ENCODE measurements at places on chromosomes 2 and 18. TPM values are rescaled to one million over a fixed set of nuclear protein-coding genes. Genes with fewer than 3 reads are reported as not detected.

The IL1RN gene
- polyA plus RNA-seq, result not detected

The TFCP2L1 gene
- not detected for polyA plus RNA-seq

The SP140L gene
- polyA plus RNA-seq, result 11.2 TPM

The RPIA gene
- 9.8 TPM for polyA plus RNA-seq

The ATF2 gene
- 24.1 TPM for polyA plus RNA-seq

The ALPI gene
- polyA plus RNA-seq, result not detected

The ALK gene
- not detected for polyA plus RNA-seq

The TNS1 gene
- 41.1 TPM for polyA plus RNA-seq

The VIT gene
- not detected for polyA plus RNA-seq

GRCh38 chr18:78659748-78660147 lies 319.9 kb upstream of the SALL3 start:
- DNase-seq, result no peak

DNA sequence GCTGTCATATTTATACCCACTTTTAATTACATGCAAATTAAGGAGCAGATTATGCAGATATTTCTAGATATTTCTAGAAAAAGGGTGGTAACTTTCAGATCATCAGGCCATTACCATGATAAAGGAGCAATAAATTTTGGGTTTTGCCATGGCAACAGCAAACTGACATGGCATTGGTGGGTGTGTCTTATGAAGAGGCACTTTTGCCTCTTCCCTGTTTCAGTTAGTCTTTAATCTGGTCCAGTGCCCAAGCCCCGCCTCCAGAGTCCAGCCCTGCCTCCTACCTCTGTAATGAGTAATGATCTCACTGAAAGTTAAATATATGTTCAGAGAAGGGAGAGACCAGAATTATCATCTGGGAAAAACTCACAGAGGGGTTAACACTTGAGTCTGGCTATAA lies 124.8 kb downstream of the SCG2 start:
- DNase-seq, result no peak

- DNase-seq, result peak; percentile 88
These were observed 47.0 kb upstream of the MAP3K20 start for GRCh38 chr2:173028671-173029070.

DNA sequence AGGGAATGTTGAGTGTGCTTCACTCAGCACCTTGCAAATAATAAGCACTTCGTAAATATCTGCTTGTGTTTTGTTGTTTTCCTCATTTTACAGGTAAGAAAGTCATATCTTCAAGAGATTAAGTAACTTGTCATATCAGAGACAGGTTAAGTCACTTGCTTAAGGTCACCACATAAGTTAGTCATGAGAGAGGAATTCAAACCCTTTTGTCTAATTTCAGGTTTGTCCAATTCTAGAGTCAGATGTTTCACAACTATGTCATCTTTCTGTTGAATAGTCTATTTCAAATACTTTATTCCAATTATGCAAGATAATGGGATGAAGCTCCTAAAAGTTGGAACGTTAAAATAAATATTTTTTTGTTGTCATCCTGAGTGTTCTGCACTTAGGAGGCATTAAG lies 13.5 kb upstream of the CUL3 start:
- DNase-seq, result no peak

DNA sequence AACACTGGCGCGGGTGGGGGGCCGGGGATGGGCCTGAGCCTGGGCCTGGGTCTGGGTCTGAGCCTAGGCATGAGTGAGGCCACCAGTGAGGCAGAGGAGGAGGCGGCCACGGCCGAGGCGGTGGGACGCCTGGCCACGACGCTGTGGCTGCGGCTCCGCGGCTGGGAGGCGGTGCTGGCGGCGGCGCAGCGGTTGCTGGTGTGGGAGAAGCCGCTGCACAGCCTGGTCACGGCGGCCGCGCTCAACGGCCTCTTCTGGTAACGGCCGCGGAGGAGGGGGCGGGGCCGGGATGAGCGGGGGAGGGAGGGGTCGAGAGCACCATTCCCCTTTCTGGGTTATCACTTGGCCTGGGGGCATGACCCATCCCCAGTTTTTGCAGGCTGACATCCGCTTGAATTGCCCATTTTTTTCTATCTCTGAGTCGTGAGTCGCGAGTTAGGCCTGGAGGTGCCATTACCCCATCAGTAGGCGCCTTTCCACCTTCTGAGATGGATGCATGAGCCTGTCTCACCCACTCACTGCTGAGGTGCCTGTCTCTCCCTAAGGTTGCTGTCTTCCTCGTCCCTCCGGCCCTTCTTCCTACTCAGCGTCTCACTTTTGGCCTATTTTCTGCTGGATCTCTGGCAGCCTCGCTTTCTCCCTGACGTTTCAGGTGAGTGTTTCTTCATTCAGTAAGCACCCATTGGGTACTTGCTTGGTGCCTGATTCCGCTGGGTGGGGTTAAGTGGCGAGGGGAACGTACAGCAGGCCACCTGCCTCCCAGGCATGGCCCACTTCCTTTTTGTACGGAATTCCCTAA lies 501 bp downstream of the RETREG2 start:
- DNase-seq, result peak; percentile 15

DNA sequence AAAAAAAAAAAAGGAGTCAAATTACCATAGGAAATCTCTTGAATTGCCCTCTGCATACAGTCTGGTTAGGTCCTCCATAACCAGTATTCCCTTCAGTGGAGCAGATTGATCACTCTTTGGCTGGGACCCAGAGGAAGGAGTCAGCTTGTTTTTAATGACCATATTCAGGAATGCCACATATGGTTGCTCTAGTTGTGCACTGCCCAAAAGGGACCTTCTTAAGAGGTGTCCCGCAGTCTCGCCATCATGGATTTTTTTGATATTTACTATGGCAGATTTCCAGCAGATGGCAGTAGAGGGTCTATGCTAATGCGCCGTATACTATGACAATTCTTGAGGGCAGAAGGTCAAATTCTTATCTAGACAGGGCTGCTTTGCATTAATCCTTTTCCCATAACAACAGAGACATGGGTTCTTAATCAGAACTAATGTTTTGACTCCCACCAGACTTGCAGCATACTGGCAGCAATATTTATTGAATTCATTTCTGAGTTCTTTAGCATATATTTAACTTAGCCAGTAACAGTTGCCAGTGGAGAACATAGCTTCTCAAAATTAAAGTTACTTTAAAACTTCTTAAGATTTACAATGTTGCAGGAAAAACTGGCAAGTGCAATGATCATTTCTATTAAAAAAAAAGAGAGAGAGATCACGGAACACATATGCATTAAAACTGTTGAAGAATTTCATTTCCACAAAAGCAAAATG lies 31.8 kb upstream of the INPP4A start:
- DNase-seq, result peak; percentile 55

GRCh38 chr2:28751956-28752630 lies 463 bp downstream of the PPP1CB start:
- DNase-seq, result no peak

DNA sequence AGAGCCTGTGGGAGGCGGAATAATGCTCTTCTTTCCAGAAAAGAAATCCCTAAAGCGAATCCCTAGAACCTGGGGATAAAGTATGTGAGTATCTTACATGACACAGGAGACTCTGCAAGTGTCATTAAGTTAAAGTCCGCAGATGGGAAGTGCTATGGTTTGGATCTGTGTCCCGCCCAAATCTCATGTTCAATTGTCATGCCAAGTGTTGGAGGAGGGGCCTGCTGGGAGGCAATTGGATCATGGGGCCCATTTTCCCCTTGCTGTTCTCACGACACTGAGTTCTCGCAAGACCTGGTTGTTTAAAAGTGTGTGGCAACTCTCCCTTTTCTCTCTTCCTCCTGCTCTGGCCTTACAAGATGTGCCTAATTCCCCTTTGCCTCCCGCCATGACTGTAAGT lies 207.8 kb downstream of the MYT1L start:
- DNase-seq, result no peak

DNA sequence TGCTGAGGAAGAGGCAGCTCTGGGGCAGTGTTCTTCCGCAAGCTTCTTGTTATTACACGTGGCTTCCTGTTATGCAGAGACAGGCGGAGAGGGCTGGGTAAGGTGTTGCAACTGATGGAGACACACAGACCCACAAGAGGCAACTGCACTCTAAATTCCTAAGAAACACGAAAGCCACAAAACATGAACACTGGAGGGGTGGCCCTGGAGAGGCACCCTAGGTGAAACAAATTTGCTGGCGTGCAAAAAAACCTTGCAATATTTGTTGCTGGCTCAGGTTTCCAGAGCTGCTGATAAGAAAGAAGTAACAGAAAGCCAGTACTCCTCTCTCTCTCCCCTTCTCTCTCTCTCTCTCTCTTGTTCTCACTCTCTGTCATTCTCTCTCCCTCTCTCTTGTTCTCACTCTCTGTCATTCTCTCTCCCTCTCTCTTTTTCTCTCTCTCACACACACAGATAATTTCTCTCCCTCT lies 31.8 kb downstream of the ARHGAP25 start:
- DNase-seq, result peak; percentile 73

- no peak for DNase-seq
These were observed 58.9 kb upstream of the TEX51 start for GRCh38 chr2:126839796-126840195.

GRCh38 chr2:69375494-69376353 lies 11.3 kb downstream of the GFPT1 start:
- DNase-seq, result peak; percentile 27

GRCh38 chr2:21404137-21404536 lies 280.4 kb downstream of the TDRD15 start:
- DNase-seq, result no peak

GRCh38 chr18:10234912-10235660 lies 219.3 kb upstream of the APCDD1 start:
- DNase-seq, result peak; percentile 85

GRCh38 chr2:188320861-188321260 lies 29.2 kb downstream of the GULP1 start:
- DNase-seq, result no peak

- no peak for DNase-seq
These were observed 1.2 kb upstream of the ECEL1 start for GRCh38 chr2:232488721-232489300.

DNA sequence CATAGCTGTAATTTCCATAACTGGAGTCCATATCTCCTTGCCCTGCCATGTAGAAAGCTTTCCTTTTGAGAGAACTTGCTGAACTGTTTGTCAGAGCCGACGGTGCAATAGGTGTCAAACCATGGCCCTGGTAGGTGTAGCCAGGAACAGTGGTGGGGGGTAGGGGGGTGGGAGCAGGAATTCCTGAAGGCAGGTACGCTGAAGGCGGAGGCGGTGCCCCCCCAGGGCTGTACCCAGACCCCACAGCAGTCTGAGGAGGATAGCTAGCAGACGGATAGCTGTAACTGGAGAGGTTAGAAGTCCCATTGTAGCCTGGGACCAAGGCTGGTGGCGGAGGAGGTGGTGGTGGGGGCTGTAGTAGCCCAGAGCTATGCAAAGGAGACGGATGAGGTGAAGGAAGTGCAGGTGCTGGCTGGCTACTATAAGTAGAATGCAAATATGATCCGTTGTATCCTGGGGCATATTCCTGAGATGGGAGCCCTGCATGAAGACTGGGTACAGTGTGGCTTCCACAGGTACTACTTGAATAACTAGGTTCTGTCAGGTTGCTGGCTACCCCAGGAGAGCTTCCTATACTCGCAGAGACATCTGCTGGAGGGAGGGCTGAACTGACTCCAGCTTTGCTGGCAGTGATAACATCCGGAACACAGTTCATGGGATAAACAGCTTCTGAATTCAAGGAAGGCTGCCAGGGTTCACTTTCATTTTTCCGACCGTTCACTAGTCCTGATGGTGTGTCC lies 124.8 kb downstream of the FIGN start:
- DNase-seq, result no peak

- DNase-seq, result no peak
These were observed 13.0 kb downstream of the GPR155 start for GRCh38 chr2:174473796-174474195.

DNA sequence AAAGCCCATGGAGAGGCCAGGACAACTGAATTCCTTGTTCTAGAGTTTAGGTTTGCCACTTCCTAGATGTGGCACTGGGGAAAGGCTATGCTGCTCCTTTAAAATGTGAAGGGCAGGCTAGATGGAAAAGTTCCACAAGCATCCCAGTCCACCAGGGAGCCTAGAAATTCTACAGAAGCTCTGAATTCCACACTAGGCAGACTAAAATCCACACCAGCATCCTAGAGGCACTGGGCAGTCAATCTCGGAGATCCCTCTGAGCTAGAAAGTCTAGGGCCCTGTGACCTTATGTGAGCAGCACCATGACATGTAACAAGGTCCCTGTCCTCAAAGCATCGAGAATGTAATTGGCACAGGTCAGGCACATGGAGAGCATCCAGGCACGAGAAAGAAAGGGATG lies 71.5 kb downstream of the LYPD1 start:
- no peak for DNase-seq

- no peak for DNase-seq
These were observed 13.7 kb downstream of the INO80C start for GRCh38 chr18:35484034-35484433.
